SW480 (cell line): ENCODE measurements at places on chromosomes 16 and 17.
A peak's percentile ranks its signal among the peaks of the same experiment; 100 is the strongest.

GRCh38 chr16:81167851-81168250 is 70.6 kb upstream of the BCO1 start:
- DNase-seq, result no peak

GRCh38 chr17:67386965-67387551 is 10.0 kb downstream of the PITPNC1 start:
- DNase-seq, result peak; percentile 37

DNA sequence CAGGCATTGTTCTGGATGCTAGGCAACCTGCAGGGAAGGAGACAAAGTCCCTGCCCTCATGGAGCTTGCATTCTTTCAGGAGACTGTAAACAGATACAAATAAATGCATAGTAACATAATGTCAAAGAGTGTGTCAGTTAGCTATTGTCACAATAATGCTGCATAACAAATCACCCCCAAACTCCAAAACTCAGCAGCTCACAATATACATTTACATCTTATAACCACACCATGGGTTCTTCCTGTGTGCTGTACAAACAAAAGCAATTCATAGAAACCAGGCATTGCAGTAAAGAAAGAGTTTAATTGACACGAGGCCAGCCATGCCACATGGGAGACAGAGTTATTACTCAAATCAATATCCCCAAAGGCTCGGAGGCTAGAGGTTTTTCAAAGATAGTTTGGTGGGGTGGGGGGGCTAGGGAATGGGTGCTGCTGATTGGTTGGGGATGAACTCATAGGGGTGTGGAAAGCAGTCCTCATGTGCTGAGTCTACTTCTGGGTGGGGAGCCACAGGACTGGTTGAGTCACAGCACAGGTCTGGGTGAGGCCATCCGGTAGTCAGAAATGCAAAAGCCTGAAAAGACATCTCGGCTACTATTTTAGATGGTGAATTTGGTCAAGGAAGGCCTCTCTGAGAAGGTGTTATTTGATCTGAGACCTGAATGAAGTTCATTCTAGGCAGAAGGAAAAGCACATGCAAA is 79.0 kb downstream of the GPRC5B start:
- no peak for DNase-seq

DNA sequence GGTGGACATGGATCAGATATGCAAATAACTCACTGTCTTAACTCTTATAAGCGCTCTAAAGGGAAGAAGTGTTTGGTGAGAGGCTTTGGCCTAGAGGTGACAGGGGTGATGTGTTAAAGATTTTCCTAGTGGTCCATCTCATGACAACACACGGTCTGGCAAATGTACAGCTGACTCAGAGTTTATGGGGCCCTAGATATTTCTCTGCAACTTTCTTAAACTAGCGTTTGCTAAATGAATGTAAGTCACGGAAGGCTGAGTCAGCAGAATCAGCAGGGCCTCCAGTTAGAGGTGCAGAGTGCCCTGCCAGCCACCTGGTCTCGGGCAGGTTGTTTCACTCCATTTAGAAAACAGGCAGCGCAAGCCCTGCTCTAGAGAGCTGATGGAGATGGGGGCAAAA is 40.1 kb downstream of the CLEC16A start:
- no peak for DNase-seq

- DNase-seq, result no peak
These were observed 2.3 kb upstream of the SAMD14 start for GRCh38 chr17:50132104-50132794.

GRCh38 chr16:57519796-57520360 is 16.5 kb downstream of the CCDC102A start:
- DNase-seq, result peak; percentile 23

DNA sequence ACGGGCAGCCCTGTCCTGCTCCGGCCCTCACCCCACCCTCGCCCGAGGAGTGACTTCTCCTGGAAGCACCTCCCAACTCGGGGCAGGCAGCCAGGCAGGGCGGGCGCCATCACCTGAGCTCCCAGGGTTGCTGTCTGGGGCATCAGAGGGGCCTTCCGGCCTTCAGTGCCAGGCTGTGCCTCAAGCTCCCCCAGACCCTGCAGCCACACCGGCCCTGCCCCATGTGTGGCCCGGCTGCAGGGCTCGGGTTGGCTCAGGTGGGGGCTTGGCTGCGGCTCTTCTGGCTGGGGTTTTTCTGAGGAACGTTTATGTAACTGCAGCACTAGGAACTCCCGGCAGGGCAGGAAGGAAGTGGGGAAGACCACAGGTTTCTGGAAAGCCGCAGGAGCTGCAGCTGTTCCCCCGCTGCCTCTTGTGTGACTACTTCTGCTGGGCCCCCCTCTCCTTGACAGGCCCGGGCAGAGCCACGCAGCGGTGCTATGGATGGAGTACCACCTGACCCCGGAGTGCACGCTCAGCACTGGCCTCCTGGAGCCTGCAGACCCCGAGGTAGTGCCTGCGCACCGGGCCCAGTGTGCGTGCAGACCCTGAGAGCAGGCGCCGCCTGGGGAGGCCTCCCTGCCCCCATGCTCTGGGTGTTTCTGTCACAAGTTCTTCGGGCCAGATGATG is 45.6 kb downstream of the PRMT7 start:
- no peak for DNase-seq

DNA sequence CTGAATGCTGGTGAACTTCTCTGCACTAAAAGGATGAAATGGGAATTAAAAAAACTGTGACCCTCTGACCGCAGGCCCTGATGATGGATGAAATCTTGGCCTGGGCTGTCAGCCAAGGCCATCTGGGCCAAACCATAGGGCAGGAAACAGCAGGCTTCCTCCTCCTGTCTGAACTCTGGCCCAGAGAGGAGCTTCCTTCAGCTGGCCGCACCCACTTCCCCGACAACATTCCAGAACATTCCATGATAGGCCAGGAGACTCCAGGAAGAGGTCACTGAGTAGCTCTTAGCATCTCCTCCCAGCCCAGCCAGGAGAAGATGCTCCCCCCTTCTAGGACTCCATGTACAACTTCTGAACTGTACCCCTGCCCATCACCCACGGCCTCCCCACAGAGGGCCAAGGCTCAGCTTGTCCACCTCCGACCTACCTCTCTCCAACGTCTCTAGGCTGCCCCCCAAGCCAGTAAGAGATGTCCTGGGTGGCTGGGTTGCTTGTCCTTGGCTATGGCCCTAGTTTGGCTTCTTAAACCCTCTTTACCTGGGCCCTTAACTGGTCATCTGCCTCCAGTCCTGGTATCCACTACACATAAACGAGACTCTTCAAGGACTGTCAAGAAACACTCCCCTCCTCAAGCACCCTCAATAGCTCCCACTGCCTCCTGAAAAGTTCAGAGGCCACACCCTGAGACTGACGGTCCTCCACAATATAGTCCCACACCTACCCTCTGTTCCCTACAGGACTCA is 1.7 kb downstream of the RPH3AL start:
- DNase-seq, result peak; percentile 80

- DNase-seq, result peak; percentile 44
These were observed 9.1 kb downstream of the ZNF668 start for GRCh38 chr16:31064882-31065461.

DNA sequence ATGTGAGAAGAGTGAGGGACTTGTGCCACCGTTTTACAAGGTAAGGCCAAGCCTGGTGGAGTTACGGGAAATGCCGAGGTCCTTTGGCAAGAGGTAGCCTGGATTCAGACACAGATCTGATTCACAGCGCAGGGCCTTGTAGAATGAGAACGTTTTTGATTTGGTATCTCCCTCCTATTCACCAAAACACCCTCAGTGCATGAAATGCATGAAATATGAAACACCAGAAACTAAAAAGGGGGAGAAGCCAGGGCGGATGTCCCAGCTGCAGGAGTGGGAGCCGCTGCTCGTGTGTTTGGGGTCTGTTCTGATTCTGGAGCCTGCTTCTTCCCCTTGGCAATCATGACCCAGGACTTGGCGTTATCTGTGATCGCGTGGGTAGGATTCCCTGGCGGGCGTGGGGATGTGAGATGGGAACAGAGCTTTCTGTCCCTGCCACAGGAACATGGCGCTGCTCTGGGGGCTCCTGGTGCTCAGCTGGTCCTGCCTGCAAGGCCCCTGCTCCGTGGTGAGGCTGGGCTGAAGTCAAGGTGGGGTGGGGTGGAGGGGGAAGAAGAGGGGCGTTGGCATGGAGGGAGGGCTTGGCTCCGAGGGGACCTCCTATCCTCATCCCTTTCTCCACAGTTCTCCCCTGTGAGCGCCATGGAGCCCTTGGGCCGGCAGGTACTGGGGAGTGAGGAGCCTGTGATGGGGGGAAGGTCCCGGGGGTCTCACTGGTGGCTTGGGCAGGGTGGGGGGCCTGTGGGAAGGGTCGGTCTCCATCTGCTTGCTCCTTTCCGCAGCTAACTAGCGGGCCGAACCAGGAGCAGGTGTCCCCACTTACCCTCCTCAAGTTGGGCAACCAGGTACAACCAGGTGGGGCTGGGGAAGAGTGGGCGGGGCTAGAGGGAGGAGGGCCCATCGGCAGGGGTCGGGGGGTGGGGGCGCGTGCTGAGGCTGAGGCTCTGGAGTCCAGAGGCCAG is 2.2 kb downstream of the SERPINF2 start:
- DNase-seq, result no peak

GRCh38 chr17:46053911-46054534 is 55.0 kb downstream of the STH start:
- no peak for DNase-seq

GRCh38 chr16:29806641-29807425 is 504 bp downstream of the MAZ start:
- DNase-seq, result peak; percentile 77

DNA sequence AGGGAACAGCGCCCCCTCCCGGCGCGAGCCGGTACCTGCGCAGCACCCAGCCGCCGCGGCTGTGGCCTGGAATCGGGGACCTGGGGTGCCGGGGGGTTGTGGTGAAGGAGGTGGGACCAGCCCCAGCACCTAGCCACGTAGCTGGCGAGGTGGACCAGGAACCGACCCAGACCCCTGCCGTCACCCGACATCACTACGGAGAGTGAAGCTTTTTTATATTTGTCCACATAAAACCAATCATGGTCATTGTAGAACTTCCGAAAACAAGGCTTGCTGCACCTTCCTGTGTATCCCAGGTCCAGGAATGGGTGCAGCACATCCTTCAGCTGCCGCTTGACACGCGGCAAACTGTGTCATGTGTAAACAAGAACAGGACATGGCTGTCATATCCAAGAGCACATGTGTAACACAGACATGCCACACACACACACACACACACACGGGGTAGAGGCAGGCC is 1.3 kb downstream of the HBQ1 start:
- peak; percentile 17 for DNase-seq

GRCh38 chr16:65689726-65690125 is 567.9 kb upstream of the CDH11 start:
- no peak for DNase-seq

DNA sequence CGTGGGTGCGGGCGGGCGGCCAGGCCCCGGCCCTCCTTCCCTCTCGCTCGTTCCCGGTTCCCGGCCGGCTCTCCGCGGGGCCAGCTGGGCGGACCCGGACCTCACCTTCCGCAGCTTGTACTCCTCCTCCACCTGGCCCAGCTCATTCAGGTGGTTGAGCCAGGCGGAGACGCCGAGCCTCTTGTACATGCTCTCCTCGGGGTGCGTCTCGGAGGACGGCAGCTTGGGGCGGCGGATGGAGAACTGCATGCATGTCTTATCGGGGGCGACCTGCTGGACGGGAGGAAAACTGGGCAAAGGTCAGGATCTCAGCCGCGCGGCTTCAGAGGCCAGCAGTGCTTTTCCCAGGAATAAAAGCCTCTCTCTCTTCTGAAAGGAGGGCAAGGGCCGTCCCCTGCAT is 85.4 kb downstream of the TBC1D16 start:
- DNase-seq, result no peak

DNA sequence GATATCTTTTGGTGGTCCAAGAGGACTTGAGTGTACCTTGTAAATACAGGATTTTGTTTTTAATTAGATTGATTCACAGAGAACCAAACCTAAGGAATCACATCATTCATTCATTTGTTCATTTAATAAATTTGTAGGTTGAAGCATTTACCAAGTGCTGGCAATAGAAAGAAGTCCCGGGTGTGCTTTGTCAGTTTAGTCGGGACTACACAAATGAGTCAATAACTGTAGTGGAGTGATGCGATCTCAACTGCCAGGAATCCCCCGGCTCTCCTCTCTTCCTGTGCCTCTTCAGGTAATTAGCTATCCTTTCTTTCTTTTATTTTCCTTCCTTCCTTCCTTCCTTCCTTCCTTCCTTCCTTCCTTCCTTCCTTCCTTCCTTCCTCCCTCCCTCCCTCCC is 1.4 kb upstream of the WWOX start:
- DNase-seq, result no peak

GRCh38 chr17:41734949-41735313 is 488 bp upstream of the HAP1 start:
- peak; percentile 38 for DNase-seq

GRCh38 chr16:77960766-77961165 is 61.6 kb upstream of the CLEC3A start:
- DNase-seq, result no peak

DNA sequence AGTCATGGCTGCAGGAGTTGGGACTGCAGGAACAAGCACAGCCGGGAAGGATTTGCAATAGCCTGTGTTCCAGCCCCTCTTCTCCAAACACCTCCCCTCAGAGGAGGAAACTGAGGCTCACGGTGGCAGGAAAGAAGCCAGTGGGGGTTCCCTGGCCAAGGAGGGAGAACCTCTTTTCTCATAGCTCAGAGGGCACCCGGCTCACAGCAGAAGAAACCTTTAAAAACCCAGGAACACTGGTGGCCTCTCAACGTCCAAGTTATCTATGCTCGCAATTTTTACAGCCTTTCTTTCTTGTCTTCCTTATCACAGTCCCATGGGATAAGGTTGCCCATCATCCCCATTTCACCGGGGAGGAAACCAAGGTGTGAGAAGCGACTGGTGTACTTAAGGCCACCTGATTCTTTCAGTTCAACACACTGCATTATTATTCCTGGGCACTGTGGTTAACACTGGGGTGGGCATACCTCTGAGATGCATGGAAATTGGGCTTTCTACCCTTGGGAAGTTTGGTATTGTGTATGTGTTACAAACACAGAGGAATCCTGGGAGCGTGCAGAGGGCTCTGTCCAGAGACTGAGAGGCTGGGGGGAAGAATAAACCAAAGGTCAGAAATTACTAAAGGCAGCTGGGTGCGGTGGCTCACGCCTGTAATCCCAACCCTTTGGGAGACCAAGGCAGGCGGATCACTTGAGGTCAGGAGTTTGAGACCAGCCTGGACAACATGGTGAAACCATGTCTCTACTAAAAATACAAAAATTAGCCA is 791 bp upstream of the ZNF629 start:
- DNase-seq, result no peak

DNA sequence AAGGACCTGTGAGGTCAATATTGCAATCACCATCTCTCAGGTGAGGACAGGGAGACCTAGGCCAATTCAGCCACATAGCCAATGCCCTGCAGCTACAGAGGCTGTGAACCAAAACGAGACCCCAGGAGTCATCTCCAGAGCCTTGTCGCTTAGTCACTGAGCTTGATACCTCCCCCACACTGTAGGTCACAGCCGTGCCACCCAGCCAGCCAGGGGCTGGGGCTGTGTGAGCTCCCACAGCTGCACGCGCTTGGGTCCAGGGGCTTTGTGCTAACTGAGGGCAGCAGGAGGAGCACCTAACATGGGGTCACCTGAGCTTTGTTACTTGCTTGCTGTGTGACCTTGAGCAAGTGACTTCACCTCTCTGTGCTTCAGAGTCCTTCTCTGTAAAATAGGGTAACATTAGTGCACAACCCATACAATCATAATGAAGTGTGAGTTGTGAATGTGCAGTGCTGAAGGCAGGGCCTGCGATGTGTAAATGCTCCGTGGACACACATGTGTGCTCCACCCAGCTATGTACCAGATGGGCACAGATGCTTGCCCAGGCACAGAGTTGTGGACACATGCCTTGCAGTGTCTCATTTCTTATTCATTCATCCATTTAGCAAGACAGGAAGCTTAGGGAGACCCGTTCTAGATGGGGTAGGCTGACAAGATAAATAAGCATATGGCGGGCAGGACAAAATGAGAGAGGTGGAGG is 25.9 kb downstream of the SBK1 start:
- DNase-seq, result no peak
